ENCODE measurements at places on chromosomes 7 and 10. TPM values are rescaled to one million over a fixed set of nuclear protein-coding genes. Genes with fewer than 3 reads are reported as not detected.

The TFEC gene
- 16.6 TPM for total RNA-seq

DNA sequence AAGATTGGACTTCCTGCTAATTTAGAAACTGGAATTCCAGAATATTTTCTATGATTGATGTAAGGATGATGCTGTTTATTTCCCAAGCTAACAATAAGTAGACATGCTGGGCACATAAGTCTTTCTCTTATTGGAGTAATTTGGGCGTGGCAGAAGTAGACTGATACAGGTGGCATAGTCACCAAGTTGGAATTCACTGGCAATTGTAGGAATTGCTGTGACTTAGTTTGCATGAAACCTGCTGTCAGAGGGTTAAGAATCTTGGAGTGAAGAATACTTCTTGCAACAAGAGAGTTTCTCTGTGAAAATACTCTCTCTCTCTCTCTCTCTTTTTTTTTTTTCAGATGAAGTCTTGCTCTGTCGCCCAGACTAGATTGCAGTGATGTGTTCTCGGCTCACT, 569.7 kb downstream of the REEP3 start:
- no peak overlapping the region for H3K4me3 ChIP-seq
- DNase-seq = no peak
- H3K4me1 ChIP-seq = no peaks in the 10 kb centered on the region
- H3K27me3 ChIP-seq = no peaks in the 10 kb centered on the region
- no peak overlapping the region for H3K27ac ChIP-seq
- H3K36me3 ChIP-seq = no peaks in the 10 kb centered on the region

DNA sequence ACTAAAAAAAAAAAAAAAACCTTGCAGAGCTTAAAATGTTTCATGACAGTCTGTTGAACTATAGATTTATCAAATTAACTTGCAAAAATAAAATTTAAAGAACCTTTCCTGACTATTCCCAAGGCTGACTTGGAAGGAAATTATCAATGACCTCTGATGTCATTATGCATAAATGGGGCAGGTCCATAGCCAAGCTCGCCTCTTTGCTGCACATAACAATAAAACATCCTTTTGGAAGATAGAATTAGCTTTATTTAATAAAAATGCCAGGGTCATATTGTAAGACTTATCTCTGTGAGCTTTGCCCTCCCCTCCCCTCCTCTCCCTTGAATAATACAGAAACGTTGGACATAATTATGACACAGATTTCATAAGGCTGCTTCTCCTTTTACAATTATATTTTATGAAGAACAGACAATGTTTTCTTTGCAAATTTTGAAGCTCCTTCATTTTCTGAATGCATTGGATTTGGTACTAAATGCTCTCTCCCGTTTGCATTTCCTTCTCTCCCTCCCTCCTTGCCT, 444.8 kb downstream of the AUTS2 start:
- H3K36me3 ChIP-seq = no peaks in the 10 kb centered on the region
- H3K27me3 ChIP-seq = no peaks in the 10 kb centered on the region
- H3K27ac ChIP-seq = no peak overlapping the region
- no peak overlapping the region for H3K4me3 ChIP-seq
- no peaks in the 10 kb centered on the region for H3K4me1 ChIP-seq

- no peaks in the 10 kb centered on the region for H3K4me1 ChIP-seq
- H3K27ac ChIP-seq = no peak overlapping the region
- no peak overlapping the region for H3K4me3 ChIP-seq
- no peaks in the 10 kb centered on the region for H3K36me3 ChIP-seq
- DNase-seq = no peak
Measured at GRCh38 chr10:35762311-35763030, 120.4 kb upstream of the FZD8 start.

GRCh38 chr10:8048281-8049008, 6.0 kb upstream of the GATA3 start:
- peaks cover 28% of the 10 kb centered on the region for H3K4me1 ChIP-seq

DNA sequence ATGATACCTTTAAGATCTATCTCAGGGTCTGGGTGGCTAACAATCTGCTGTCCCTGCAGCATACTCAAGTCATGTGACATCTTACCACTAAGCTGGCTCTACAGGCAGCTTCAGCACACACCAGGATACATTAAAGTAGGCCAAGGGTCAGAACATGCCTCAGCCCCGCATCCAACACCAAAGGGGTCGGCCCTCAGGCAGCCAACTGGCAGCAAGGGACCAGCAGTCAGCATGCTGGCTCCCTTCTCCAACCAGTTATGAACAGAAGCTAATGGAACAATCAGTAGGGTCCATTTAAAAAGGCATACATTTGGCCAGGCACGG, 37.1 kb downstream of the FAM53B start:
- no peaks in the 10 kb centered on the region for H3K27me3 ChIP-seq
- DNase-seq = no peak
- H3K36me3 ChIP-seq = peaks cover 19% of the 10 kb centered on the region
- H3K4me1 ChIP-seq = peaks cover 41% of the 10 kb centered on the region
- no peak overlapping the region for H3K4me3 ChIP-seq

DNA sequence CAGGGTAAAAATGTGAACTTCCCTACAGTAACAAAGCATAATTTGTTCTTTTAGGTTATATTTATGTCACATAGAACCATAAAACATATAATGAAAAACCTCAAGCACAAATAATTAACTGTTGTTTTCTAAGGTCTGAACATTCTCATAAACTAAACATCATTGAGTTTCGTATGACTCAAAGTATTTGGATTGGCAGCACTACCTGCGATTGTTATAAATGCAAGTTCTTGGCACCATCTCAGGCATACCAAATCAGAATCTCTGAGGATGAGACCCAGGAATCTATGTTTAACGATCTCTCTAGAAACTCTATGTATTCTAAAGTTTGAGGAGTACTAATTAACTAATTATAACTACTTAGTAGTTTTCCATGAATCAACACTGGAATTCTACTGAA, 22.5 kb downstream of the ORC5 start:
- no peaks in the 10 kb centered on the region for H3K27me3 ChIP-seq
- peaks cover 37% of the 10 kb centered on the region for H3K36me3 ChIP-seq
- H3K27ac ChIP-seq = no peak overlapping the region
- no peak for DNase-seq
- no peak overlapping the region for H3K4me3 ChIP-seq
- no peaks in the 10 kb centered on the region for H3K4me1 ChIP-seq

DNA sequence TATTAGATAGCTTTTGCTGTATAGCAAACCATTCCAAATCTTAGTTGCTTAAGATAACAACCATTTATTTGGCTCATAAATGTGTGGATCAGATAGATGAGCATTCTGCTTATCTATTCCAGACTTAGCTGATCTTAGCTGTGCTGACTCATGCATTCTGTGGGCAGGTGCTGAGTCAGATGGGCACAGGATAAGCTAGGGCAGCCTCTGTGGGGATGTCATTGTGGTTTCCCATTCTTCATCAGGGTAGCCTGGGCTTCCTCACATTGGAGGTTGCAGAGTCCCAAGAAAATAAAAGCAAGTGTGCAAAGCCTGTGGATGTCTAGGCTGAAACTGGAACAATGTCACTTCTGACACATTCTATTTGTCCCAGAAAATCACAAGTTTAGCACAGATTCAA, 917.0 kb downstream of the TYW1 start:
- H3K27me3 ChIP-seq = no peaks in the 10 kb centered on the region
- H3K4me1 ChIP-seq = no peaks in the 10 kb centered on the region
- no peak overlapping the region for H3K27ac ChIP-seq
- no peaks in the 10 kb centered on the region for H3K36me3 ChIP-seq

DNA sequence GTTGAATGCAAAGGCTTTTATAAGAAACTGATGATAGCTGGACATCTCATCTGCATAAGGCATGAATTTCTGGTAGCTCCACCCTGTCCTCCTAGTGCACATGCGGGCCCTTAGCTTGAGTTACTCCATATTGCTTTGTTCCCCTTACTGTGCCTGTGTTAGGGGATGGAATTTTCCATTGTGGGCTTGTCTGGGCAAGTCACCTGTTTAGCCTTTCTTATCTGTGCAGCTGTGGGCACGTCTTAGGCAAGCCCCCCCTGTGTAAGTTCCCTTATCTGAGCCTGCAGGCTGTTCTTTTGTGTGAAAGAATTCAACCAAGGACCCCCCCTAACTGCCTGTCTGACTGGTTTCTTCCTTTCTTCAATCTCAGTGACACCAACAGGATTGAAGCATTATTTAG, 14.5 kb upstream of the CROT start:
- H3K36me3 ChIP-seq = no peaks in the 10 kb centered on the region
- H3K4me3 ChIP-seq = no peak overlapping the region
- H3K27me3 ChIP-seq = no peaks in the 10 kb centered on the region
- no peaks in the 10 kb centered on the region for H3K4me1 ChIP-seq
- H3K27ac ChIP-seq = no peak overlapping the region

DNA sequence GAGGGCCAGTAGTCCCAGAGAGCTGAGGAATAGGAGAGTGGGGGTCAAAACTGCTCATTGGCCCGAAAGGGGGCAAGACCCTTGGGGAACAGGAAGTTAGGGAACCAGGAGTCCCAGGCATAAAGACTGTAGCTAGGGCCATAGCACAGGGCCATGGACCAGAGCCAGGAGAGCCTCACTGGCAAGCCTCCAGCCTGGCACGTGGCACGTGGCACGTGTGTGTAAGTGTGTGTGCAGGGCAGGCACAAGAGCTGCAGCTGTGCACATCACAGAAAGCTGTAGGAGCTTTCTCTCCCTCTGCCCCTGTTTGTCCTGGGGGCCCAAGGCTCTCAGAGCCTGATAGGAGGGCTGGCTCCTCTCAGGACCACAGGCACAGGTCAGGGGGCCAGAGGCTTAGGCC, 47.8 kb upstream of the SLF2 start:
- no peaks in the 10 kb centered on the region for H3K27me3 ChIP-seq
- H3K4me1 ChIP-seq = no peaks in the 10 kb centered on the region
- H3K36me3 ChIP-seq = no peaks in the 10 kb centered on the region
